ENCODE measurements at places on chromosomes 2 and 18. TPM values are rescaled to one million over a fixed set of nuclear protein-coding genes. Genes with fewer than 3 reads are reported as not detected.
A peak's percentile ranks its signal among the peaks of the same experiment; 100 is the strongest.

GRCh38 chr2:196809260-196809659 is at the start of gene C2orf66:
Gene C2orf66 (minus strand): TSS chr2:196809355. CDS start chr2:196809336, 19 bp downstream.
- no peak for DNase-seq

DNA sequence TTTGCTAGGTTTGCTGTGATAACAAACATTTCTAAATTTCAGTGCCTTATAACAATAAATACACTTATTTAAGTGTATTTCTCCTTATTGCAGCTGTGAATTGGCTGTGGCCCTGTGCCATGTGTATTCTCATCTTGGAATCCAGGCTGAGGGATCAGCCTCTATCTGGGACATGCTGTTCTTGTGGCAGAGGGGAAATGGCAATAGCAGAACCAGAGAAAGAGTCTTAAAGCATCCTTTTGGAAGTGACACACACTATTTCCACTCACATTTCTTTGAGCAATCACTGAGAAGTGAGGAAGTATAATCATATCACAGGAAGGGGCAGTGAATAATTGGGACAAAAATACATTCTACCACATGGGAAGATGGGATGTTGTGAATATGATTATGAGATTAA is 66.2 kb upstream of the PROKR1 start:
- DNase-seq: no peak

DNA sequence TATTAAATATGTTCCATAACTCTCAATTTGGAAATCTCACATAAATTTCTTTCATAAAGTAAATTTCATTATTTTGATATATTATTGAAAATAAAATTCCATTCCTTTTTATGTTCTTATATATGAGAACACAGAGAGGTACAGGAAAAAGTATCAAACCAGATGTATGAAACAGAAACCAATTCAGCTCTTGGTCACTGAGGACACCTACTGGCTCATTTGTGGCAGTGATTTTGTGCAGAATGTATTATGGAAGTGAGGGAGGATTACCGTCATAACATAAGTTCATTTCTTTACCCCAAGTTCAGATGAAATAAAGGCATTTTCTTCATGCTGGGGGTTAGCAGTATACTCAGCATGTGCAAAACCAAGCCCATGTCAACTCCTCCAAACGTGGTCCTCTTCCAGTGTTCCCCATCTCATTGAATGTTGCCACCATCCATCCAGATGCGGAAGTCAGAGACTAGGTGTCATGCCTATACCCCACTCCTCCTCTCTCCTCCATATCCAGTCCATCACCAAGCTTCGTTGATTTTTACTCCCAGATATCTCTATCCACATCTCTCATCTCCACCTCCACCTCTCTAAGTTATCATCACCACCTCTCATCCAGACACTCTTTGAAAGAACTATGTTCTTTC is 41.7 kb upstream of the MALL start:
- DNase-seq: peak; percentile 82

DNA sequence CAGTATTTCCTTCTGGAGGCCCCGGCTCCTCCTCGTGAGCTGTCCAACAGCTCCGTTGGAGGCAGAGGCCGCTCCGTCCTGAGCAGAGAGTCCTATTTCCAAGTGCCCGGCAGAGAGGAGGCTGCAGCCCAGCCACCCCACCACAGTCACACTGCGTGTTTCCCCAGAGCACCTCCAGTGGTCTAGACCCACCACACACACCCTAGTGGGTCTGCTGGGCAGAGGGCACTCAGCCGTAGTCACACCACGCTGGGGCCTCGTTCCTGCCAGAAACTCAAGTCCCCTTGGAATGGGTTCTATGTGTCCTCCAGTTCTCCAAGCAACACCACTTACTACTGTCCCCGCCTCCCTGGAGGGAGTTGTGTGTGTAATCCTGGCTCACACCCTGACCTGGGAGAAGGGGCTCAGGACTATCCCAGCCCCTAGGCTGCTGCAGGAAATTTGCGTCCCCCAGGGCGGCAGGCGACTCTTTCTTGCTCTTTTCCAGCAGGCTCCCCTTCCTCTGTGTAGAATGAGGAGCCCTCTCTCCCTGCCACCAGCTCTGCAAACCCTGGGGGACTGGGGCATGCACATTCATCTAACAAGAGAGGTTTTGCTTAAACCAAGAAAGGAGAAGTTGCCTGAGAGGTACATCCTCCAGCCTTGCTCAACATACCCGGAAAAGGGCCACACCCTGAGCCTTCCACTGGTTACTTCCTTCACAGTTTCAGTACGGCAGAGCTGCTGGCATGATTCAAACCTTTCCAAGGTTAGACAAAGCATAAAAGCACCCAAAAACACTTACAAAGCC is 114.1 kb downstream of the NDUFA10 start:
- no peak for DNase-seq

DNA sequence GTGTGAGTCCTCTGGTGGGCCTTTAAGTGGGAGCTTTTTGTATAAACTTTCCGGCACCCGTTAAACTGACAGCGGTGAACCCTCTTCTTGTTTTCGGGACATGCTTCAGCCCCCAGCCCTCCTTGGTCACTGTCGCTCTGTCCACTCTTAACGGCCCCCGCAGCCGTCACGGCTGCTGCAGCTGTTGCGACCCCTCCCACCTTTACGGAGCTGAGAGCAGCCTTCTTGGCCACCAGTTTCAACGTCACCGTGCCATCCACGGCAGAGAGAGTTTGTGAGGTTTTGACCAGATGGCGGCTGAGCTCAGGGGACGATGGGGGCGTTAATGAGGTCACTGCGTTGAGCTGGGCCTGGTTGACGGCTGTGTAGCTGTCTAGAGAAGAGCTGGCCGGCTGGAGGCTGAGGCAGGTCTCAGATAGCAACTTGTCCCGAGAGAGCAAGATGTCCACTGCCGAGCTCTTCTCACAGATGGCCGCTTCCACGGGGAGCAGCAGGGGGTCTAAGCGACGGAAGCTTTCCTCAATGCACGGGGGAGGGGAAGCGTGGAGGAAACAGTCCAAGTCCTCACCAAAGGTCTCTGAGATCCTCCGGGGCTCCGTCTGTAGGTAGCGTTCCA is 41.9 kb downstream of the KLF7 start:
- no peak for DNase-seq

REG3G gene
- total RNA-seq: not detected

DNA sequence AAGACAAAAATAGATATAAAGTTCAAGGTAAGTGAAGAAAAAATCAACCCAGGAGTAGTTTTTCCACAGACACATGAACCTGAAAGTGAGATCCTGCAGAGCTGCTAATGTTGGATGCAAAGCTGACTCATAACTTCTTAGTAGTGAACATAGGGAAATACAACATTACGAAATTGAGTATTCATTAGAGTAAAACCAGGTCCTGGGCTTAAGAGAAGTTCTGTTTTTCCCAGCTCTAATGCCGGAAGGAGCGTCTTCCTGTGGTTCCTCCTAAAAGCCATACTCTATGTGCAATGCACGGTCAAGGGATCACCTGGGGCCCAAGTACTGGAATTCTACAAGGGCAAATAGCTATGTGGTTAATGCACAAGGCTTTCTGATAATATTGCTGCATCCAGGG is 141.7 kb downstream of the RBMS1 start:
- peak; percentile 61 for DNase-seq

DNA sequence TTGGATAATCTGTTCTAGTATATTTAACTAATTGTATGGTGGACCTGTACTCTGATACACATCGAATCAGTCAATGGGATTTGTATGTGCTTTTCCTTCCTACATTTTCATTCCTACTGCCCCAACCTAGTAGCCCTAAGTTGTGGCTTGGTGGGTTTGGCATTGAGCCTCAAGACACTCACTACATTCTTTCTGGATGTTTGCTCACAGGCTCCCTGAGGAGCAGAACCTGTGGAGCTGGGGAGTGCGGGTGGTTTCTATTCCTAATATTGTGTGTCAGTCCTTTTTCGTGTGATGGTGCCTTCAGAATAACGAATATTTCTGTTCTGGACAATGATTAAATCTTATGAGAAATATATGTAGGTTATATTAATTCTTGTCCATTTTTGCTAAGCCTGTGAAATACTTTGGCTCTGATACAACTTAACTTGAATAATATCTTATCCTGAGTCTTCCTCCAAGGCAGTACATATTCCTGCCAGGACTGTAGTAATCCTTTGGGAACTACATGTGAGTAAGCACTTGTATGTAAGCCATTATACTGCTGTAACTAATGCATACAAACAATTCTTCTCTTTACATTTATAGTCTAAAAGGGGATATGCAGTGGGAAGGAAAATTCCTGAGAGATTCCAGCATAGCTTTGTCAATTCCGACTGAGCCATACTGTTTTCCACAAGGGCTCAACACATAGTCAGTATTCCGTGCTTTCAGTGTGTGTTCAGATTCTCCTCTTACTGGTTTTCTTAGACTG is 150.6 kb downstream of the AGPS start:
- DNase-seq: peak; percentile 21

GRCh38 chr2:236959876-236960275 is 125.8 kb upstream of the COPS8 start:
- no peak for DNase-seq

SLC14A1 gene
- total RNA-seq: 6.9 TPM

STPG4 gene
- not detected for total RNA-seq

DNA sequence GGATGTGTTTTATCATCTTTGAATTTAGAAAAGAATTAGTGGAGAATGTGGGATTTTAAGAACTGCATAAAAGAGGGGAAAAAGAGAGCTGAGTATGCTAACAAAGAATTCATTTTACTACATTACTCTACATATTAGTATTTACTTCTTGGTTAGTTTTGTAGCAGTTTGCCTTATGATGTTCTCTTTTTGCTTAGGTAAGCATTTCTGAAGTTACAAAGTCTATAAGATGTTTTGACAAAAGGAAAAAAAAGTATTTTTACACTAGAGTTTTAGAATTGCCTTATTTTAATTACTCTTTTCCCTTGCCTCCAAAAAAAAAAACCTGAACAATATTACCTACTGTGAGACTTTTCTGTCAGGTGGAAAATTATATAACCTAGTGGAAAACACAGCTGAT is 739.5 kb upstream of the SLC39A10 start:
- no peak for DNase-seq

GRCh38 chr2:171386627-171387026 is 47.2 kb downstream of the METTL8 start:
- no peak for DNase-seq

DNA sequence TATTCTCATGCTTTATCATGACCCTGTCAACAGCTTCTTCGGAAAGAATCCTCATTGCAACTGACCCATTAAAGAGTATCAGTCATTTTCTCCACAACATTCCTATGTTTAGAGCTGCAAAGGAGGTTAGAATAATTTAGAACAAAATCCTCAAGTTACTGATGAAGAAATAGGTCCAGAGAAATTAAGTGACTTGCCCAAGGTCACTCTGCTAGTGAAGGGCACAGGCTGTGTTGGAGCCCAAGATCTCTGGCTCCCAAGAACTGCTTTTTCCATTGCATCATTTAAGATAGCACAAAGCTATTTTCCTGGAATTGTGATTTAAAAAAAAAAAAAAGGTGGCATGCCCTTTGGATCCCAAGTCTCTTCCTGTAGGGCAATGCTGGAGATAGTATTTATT is 9.6 kb downstream of the IRS1 start:
- DNase-seq: no peak

RPE gene
- 77.3 TPM for total RNA-seq

ABCB11 gene
- 0.11 TPM for total RNA-seq

SFT2D3 gene
- 4.2 TPM for total RNA-seq

- no peak for DNase-seq
These were observed 34.2 kb upstream of the BAZ2B start for GRCh38 chr2:159650574-159650973.

DNA sequence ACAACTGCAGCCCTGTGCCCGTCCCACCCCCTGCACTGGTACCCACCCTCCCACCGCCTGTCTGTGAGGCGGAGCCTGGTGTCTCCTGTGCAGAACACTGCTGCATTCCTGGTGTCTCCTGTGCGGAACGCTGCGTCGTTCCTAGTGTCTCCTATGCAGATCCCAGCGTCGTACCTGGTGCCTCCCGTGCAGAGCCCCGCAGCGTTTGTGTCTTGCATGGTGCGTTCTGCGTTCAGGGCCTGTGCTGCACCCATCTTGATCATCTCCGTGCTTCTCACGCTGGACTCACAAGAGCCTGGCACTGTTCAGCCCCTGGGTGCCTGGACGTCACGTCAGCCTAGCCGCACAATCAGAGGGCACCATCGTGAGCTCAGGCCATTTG is 248.6 kb upstream of the SALL3 start:
- no peak for DNase-seq

- DNase-seq: no peak
These were observed 60.2 kb downstream of the ZC3H6 start for GRCh38 chr2:112335600-112335999.

DNA sequence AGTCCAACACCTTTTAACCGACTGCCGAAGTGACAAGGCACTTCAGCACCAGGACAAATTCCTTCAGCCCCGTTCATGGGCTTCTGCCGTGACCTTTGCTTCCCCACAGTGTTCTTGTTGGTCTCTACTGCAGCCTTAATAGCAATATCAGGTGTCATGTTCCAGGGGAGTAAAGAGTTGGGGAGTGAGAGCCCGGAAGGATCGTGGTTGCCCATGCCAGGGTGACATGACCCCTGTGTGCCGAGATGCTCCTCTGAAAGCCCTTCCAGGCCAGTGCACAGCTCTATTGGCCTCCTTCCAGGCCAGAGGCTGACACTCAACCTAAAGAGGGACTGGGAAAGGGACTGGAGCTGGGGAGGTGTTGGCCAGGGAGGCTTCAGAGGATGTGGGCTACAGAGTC is 279.2 kb downstream of the CYRIA start:
- DNase-seq: no peak

SKA1 gene
- total RNA-seq: 11.6 TPM

AOX1 gene
- total RNA-seq: 54.9 TPM

DNA sequence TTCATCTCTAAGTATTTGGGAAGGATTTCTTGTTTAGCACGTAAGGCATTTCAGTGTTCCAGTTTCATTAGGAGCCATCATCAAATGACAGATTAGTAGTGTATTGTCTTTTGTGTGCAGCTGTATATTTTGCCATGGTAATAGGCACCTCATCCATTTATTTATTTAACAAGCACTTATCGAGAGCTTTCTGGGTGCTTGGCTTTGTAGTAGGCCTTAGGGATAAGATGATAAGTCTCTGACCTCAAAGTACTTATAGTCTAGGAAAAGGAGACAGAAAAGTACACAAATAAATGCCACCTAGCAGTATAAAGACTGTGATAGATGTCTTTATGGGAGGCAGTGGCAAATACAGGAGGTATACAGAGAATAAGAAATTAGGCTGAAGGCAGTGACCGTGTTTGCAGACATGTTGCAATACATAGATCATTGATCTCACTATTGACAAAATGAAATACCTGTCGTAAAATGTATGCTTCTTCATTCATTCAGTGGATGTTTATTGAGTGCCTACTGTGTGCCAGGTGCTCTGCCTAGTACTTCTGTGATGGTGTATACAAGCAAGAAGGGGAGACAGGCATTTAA is 265.9 kb downstream of the SETBP1 start:
- no peak for DNase-seq

GRCh38 chr2:235641956-235642355 is 148.1 kb downstream of the AGAP1 start:
- no peak for DNase-seq

Measured in PC-3 (cell line).